ENCODE measurements at places on chromosomes 1 and 21. TPM values are rescaled to one million over a fixed set of nuclear protein-coding genes. Genes with fewer than 3 reads are reported as not detected.

GRCh38 chr21:17784604-17785402 lies 34.4 kb downstream of the C21orf91 start:
- no peak for DNase-seq

GRCh38 chr1:74513411-74514300 lies 1.2 kb upstream of the LRRC53 start:
- DNase-seq = no peak

DNA sequence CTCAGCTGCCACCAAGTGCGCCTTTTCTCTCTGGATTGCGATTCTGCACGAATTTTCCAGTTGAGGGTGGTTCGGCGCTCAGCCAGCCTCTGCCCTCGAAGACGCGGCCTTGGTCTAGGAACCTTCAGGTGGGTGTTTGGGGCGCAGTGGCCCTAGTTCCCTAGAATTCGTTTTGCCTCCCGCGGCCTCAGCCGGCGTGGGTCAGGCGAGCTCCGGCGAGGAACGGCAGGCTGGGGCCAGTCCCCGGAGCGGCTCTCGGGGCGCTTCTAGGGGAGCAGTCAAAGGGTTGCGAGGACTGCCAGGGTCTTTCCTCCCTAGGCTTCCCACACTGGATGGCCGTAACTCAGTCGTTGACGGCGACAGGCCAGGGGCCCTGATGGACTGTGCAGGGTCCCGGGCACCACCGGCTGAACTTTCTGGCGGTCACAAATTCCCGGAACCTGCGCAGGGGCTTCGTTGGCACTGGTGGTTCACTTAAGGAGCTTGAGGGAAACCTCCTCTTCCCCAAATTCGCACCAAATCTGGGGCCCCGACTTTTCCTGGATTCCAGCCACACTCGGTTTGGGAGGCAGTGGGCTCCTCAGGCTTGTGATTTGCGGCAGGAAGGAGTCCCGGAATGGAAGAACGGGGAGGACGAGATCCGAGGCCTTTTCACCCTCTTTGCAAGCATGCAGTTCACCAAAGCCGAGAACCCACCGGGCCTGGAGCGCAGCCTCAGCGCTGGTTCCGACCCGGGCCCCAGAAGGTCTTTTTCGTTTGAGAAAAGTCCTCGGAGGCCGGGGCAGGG lies 1.2 kb downstream of the DMBX1 start:
- no peak for DNase-seq

- no peak for DNase-seq
Measured at GRCh38 chr21:29017639-29018237, 1.4 kb downstream of the RWDD2B start.

GRCh38 chr1:22253012-22253790 lies 110.3 kb upstream of the WNT4 start:
- DNase-seq = no peak

GRCh38 chr1:41318135-41318534 lies 43.1 kb upstream of the FOXO6 start:
- no peak for DNase-seq

GRCh38 chr1:152770411-152770810 lies 4.5 kb upstream of the LCE1F start:
- DNase-seq = no peak

The IFI44 gene
- total RNA-seq = 8.0 TPM

The TP73 gene
- 0.05 TPM for total RNA-seq

The SLC25A33 gene
- total RNA-seq = 3.8 TPM

The FAM177B gene
- total RNA-seq = not detected

The ESRRG gene
- total RNA-seq = 51.5 TPM

The IL20 gene
- not detected for total RNA-seq

Data from left ventricle myocardium superior (tissue), 1 donor.